ENCODE measurements at places on chromosomes 5 and 9.

- DNase-seq, result no peak
These were observed 421 bp upstream of the DEPDC1B start for GRCh38 chr5:60700416-60700757.

DNA sequence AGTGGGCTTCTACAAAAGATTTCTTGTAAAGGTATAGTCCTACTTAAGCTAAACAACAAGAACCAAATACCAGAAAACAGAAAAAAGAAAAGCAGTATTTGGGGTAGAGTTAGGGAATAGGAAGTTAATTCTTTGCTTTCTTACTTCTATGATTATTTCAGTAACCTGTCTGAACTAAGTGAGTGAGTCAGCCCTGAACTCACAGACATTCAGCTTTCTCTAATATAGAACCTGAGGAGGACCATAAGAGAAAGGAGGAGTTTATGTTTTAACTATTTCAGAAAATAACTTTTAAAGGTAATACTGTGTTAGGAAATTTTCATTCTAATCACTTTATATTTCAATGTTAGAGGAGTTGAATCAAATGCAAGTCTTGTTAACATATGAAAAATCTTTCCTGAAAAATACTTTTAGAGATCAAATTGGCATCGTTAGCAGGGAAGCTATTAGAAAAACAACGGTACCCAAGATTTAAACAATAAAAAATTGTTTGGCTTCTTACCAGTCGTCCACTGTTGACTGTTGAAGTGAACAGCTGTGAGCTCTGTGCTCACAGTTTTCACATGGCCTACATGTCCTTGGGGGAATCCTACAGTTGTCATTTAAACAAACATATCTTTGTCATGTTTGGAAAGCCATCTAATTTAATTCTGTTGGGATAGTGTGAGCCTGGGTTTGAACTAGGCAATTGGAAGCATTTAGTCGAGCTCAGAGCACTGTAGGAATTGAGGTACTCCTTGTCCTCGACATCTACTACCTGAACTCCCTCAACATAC, 19.9 kb upstream of the ZFAND5 start:
- no peak for DNase-seq

DNA sequence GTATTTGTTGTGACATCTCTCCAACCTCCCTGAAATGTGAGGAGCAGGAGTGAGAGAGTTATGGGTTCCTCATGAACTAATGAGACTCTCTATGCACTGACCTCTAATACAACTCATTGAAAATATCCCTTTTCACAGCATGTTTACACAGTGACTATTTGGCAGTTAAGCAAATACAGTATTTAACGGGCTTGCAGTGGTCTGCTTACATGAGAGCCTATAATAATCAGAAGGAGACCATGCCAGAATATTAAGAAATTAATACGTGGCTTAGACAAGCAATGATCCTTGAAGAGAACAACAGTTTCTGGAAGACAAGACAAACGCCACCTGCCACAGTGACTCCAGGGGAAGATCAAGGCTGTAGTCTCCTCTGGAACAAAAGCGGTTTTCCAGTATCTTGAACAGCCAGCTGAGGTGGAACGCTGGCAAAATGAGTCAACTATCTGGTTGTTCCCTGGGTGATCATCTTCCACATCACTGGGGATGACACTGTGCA, 424.5 kb downstream of the DMAC1 start:
- DNase-seq, result no peak

- no peak for DNase-seq
These were observed 69.5 kb upstream of the OSMR start for GRCh38 chr5:38776149-38776896.

DNA sequence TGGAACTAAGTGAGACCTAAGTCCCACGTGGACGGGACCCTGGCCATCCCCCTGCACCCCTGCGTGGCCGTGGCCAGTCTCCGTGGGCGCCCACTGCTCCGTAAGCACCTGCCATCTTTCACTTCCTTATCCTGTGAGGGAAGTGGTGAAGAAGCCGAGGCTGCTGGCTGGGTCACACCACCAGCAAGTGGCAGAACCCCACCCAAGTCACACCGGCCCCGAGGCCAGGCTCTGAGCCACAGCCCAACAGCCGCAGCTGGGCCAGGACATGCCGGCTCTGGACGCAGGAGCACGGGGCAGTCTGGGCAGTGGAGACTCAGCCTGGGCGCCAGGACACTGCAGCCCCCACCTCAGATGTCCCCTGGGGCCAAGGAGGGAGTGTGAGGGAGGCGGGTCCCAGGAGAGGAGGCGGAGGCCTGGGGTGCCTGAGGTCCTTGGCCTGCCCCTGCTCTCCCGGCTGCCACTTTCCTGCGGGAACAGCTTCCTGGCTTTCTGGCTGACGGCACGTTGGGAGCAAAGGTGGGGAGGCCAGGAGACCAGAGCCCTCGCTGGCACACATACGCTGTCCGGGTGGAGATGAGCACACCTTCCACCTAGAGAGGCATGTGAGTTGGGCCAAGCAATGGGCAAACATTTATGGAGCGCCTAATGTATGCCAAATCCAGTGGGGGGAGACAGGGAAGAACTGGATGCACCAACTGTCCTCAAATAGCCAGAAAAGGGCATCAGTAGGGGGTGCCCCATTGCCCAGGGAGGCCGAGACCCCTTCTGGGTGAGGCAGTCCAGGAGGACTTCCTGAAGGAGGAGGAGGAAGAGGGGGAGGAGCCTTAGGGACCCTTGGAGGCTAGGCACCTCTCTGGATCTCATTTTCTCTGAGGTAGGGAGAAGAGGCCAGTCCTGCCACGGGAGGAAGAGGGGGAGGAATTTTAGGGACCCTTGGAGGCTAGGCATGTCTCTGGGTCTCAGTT, 43.9 kb upstream of the EGFL7 start:
- no peak for DNase-seq

DNA sequence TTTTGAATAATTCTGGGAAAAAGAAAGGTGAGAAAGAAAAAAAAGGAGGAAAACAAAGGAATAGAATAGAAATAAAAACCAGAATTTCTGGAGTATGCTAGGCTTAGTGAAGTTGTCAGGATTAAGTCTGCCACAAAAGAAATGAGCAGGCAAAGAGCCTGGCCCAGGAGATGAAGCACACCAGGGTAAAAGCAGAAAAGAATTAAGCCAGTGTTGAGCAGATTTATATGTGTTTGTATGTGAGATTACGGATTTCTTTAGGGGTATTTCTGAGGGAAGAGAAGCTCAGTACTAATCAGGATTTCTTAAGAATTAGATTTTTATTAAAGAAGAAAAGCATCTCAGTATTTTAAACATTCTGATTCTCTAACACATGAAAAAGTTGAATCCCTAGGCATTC, 74.5 kb downstream of the MRPS27 start:
- DNase-seq, result no peak

DNA sequence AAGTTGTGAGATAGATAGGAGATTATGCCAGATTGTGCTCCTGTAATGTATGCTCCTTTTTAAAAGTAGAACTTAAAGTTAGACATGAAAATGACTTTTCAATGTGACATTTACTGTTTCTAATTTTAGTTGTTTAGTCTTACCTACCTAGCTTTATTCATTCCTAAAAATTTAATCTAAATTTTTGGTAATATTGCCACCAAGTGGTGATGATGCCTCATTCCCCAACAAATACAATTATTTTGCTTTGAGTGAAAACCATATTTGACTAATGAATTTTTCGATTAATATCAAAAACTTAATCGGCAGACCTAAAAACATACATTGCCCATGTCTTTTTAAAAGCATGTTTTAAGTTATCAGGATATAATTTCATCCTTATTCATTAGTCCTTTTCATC, 25.6 kb downstream of the PPWD1 start:
- DNase-seq, result no peak

DNA sequence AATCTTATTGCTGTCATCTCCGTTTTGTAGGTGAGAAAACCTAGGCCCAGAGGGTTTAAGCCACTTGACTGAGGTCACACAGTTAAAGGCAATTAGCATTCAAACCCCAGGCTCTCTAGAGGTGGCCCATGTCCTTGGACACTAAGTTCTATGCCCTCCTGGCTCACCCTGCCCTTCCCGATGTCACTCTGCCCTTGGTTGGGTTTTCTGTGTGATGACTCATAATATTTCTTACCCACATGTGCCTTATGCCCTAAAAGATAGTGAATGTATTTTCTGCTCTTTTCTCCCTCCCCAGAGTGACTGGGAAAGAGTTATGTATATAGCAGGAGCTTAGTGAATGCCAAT, 174.5 kb upstream of the PITX1 start:
- DNase-seq, result no peak

DNA sequence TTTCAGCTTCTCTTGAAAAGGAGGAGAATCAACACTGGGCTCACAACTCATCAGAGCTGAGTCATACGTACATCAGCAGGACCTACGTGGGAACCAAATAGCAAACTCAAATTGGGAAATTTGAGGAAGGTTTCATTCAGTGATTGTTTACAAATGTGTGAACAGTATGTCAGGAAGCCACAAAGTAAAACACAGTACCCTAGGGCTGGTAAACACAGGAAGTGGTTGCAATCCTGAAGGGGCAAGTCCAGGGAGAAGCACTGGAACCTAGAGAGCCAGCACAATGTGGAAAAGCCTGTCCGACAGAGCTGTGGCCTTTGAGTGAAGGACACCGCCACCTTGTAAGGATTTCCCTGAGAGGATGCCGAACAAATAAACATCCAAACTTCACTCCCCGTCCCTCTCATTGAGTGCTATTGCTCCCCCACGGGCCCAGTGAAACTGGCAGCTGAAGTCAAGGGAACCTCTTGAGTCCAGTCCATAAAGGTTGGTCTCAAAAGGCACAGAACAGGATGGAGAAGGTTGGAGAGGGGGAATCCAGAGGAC, 26.7 kb upstream of the RICTOR start:
- no peak for DNase-seq

DNA sequence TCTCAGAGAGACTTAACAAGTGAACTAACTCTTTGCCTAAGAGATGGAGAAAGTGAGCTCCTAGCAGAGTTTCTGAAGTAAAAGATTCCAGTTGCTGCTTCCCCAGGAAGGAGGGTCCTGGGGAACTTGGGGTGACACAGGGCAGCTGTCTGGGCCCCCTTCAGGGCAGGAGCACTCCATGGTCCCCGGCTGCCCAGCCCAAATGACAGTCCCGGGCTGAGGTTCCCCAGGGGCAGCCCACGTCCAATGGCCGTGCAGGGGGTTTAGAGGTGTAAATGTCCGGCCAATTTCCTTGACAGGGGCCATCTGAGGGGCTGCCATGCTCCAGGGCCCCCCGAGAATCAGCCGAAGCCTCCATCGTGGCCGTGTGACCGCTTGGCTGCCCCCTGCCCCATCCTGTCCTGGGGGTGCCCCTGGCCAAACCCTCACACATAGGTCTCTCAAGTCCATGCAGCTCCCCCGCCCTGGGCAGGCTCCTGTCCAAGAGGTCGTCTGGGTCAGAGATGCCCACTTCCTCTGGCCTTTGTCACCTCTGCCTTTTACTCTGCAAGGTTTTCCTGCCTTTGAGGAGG, 5.5 kb upstream of the PPP1R26 start:
- no peak for DNase-seq

GRCh38 chr5:71533615-71534014, 53.5 kb upstream of the MCCC2 start:
- no peak for DNase-seq

- DNase-seq, result no peak
These were observed 4.1 kb upstream of the GBGT1 start for GRCh38 chr9:133167769-133168168.

DNA sequence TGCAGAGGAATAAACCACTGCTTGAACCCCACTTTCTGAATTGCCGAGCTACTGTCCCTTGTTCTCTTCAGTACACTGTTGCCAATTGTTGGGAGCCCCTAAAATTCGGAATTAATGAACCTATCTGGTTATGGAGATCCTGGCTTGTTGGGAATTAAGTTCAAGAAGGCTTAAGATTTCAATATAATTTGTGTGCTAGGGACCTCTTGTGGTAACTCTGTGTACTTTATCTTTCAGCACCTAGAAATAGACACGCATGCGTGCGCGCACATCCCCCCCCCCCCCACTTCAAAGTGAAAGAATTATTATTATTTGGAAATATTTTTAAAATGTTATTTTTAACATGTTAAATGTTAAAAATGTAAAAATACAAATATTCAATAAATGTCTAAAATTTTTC, 53.3 kb upstream of the FAM169A start:
- no peak for DNase-seq

- DNase-seq, result no peak
These were observed 329.5 kb downstream of the BNC2 start for GRCh38 chr9:16540743-16541613.

- DNase-seq, result no peak
These were observed 28.7 kb upstream of the FNIP1 start for GRCh38 chr5:131825404-131826013.

Measured in activated T-cell treated with anti-CD3 and anti-CD28 coated beads, Interleukin-2, amount 50 U/mL, for 24 hours (primary cell).